Right ventricle myocardium superior (tissue), 1 donor: ENCODE measurements at places on chromosomes 1 and 21.

DNA sequence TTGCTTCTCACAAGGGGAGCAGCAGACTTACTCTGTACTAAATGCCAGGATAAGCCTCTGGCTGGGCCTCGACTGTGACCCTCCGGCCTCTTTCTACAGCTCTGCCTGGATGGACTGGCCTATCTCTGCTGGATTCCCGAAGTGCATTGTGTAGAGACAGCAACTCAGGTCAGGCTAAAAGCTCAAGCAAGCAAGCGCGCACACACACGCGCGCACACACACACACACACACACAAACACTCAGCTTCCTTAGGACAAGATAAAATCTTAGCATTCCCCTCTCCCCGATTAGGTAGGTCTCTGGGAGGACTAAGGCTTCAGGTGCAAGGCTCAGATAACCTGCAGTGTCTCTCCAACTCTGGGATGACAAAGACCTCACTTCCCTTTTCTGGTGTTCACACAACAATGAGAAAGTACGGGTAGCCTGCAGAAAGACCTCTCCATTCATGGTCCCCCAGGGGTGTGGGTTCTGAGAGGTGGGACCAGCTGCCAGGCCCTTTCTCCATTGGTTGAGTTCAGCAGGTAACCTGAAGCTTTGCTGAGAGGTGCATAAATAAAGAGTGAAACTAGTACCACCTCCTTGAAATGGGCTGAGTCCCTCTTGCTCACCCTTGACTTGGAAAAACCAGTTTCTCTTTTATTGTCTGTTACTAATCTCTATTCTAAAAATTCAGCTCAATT lies 155.1 kb upstream of the CAMK1G start:
- DNase-seq = no peak

DNA sequence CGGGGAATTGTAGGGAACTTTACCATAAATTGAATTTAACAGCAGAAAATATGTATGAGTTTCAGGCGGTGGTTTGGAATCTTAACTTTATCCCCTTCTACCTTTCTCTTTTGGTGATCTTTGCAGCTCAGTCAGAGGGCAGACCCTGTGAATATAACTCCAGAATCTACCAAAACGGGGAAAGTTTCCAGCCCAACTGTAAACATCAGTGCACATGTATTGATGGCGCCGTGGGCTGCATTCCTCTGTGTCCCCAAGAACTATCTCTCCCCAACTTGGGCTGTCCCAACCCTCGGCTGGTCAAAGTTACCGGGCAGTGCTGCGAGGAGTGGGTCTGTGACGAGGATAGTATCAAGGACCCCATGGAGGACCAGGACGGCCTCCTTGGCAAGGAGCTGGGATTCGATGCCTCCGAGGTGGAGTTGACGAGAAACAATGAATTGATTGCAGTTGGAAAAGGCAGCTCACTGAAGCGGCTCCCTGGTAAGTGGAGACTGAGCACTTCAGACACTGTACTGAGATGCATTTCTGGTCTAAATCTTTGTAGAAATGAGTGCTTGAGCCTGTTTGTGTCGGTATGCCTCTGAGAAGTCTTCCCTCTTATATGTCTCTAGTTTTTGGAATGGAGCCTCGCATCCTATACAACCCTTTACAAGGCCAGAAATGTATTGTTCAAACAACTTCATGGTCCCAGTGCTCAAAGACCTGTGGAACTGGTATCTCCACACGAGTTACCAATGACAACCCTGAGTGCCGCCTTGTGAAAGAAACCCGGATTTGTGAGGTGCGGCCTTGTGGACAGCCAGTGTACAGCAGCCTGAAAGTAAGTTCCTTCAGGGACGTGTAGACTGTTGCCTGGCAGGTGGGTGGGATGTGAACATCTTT lies 1.5 kb downstream of the CCN1 start:
- peak; percentile 39 for DNase-seq

DNA sequence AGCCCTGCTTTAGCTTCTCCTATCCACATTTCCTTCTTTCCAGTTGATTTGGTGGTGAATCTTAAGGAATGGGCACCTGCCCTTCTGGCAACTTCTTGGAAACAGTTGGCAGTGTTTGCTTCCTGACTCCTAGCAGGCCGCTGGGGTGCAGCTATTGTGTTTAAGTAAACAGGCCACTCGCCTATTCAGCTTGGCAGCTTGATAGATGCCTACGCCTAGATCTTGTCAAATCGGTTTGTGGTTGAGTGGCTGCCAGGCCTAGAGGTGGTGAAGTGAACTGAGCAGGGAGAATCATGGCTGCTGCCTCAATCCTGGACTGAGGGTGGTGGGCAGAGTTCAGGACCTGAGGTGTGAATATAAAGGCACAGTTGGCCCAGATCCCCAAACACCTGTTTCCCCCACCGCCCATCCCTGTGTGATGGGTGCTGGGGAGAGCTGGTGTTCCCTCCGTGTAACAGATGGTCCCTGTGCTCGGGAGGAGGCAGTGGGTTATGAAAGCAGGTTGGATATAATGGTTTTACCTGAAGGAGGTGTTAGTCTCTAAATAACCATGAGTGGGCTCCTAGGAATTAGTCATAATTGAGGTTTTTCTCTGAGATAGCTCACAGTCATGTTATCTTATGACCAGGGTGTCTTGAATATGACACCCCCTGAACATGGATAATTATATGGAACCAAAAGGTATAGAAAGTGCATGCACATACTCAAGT lies 940 bp upstream of the PLA2G2C start:
- no peak for DNase-seq

GRCh38 chr1:183027031-183027430 lies 3.8 kb downstream of the LAMC1 start:
- no peak for DNase-seq

DNA sequence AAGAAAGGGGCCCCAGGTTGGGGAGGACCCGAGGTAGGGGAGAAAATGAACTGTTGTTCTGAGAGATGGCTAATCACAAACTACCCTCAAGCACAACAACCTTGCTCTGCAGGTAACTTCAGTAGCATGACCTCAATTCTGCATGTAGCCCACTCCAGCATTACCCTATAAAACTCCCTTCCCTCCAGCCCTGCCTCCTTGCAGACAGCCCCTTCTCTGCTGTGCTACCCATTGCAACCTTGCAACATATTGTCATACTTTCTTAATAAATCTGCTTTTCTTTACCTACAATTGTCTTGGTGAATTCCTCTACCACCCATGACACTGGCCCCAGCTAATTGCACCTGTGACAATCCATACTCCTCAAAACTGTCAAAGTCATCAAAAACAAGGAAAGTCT lies 428.9 kb downstream of the MATN1 start:
- no peak for DNase-seq

DNA sequence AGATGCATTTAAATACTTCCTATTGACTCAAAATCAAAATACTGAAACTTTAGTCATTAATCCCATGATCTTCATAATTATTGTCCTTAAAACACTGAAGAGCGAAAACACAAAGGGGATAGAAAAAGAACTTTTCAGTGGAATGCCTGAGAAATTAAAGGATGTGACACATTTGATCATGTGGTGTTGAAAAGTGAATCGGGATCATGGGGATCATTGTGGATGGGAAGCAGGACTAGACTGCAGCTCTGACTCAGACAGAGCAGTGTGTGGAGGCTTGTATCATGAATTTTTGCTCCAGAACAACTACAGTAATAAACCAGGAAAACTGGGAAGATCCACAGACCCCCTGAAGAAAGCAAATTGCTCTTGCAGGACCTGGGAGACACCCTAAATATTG lies 161.1 kb upstream of the CXADR start:
- DNase-seq = no peak

DNA sequence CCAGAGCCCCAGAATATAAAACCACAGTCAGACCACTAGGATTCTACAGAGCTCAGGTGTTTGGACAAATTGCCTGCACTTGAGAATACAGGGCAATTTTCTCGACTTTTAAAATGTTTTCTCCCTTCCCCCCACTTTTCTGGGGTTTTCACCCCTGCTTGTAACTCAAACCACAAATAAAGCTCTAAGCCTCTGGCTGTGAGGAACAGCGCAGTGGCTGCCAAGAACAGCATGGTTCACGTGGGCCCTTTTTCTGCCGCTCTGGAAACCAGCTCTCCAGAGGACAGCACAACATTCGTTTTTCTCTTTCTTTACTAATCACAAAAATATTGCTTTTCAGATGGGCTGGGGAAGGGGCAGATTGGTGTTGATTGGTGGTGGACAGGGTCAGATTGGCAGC lies 102.2 kb upstream of the JUN start:
- peak; percentile 79 for DNase-seq

DNA sequence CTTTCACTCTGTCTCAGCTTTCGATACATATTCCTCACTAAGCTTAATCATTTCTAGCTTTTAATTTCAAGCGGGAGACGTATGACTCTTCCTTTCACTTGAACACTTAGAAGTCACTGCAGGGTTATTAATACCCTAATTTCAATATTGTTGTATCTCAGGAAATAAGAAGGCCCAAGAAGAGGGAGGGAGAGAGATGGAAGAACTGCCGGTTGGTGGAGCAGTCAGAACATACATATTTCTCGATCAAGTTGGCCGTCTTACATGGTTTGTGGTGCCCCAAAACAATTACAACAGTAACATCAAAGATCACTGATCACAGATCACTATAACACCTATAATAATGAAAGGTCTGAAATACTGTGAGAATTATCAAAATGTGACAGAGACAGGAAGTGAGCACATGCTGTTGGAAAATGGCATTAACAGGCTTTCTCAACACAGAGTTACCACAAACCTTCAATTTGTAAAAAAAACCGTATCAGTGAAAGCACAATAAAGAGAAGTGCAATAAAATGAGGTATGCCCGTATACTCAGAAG lies 145.4 kb upstream of the HP1BP3 start:
- DNase-seq = no peak
